ENCODE measurements at places on chromosomes 11 and 22.

- no peak for DNase-seq
Observed at GRCh38 chr11:4496557-4497248, 14.3 kb downstream of the OR52K1 start.

- DNase-seq: no peak
Observed at GRCh38 chr11:71095294-71095850, 157.0 kb downstream of the SHANK2 start.

DNA sequence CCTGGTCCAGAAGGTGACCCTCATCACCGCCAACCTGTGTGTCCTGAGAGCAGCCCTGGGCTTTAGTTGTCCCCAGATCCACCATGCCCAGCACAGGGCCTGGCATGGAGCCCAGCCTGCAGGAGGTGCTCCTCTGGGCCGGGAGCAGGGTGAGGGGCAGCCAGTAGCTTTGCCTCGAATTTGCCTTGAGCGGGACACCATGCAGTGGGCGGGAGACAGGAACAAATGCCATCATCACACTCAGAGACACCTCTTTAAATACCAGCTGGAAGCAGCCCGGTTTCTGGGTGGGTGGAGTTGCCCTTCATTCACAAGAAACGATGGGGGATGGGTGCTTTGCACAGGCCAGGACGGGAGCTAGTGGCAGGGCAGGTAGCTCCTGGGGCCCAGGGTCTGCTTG is 19.3 kb downstream of the FLRT1 start:
- DNase-seq: no peak

DNA sequence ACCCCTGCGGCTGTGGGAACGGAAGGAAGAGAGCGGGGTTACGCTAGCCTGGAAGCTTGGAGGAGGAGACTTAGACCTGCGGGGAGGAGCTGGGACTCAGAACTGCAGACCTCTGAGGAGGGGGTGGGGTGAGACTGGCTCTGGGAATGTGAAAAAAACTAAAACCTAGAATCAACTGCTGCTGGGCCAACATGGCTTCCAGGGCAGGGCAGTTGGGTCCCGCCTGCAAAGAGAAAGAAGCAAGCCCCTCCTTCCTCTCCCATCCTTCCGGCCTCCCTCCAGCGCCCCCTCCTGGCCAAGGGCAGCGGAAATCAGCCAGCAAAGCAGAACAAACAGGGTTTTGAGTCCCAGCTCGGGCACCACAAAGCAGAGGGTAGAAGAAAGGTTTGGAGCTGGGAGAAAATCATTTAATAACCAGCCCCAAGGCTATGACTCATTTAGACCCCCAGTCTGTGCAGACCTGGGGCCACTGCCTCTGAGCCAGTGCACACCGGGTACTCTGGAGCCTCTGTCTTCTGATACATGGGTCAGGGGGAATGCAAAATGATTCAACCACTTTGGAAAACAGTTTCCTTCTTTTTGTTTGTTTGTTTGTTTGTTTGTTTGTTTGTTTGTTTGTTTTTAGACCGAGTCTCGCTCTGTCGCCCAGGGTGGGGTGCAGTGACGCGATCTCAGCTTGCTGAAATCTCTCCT is 7.3 kb upstream of the NCF4 start:
- no peak for DNase-seq

DNA sequence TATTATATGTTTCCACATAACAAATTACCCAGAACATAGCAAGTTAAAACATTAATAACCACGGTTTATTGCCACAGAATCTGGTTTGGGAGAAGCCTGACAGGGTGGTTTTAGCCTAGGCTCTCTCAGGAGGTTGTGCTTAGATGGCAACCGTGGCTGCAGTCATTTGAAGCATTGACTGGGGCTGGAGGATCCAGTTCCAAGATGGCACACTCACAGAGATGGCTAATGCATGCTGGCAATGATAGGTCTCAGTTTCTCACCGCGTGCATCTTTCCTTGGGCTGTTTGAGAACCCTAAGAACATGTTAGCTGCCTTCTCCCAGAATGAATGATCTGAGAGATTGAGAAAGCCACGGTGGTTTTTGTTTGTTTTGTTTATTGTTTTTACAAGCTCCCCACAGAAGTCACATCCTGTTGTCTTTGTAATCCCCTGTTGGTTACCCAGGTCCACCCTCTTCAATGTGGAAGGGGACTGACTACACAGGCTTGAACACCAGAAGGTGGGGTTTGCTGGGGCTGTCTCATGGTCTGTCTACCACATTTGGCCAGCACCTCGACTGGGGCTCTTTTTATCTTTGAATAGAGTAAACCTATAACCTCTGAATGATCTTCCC is 36.6 kb upstream of the GRAMD1B start:
- no peak for DNase-seq

GRCh38 chr11:1260023-1260501 is 37.2 kb downstream of the MUC5B start:
- DNase-seq: no peak

- DNase-seq: no peak
Observed at GRCh38 chr22:19608003-19608690, 83.9 kb upstream of the CLDN5 start.

- no peak for DNase-seq
Observed at GRCh38 chr22:46233231-46233630, 16.9 kb downstream of the CDPF1 start.

DNA sequence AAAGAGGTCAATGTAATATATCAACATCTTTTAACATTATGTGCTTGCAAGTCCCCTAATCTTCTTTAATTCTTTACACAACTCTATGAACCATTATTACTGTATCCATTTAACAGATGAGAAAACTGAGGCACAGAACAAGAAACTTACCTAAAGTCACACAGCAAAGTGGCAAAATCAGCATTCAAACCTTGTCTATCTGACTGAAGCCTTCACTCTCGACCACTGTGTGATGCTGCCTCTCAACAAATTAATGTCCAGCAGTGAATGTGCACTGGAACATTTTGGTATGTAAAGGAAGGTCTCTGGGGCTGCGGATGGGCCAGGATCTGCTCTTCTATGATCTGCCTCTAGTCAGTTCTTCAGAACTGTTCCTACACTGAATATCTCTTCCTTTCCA is 42.1 kb downstream of the PRCP start:
- no peak for DNase-seq

DNA sequence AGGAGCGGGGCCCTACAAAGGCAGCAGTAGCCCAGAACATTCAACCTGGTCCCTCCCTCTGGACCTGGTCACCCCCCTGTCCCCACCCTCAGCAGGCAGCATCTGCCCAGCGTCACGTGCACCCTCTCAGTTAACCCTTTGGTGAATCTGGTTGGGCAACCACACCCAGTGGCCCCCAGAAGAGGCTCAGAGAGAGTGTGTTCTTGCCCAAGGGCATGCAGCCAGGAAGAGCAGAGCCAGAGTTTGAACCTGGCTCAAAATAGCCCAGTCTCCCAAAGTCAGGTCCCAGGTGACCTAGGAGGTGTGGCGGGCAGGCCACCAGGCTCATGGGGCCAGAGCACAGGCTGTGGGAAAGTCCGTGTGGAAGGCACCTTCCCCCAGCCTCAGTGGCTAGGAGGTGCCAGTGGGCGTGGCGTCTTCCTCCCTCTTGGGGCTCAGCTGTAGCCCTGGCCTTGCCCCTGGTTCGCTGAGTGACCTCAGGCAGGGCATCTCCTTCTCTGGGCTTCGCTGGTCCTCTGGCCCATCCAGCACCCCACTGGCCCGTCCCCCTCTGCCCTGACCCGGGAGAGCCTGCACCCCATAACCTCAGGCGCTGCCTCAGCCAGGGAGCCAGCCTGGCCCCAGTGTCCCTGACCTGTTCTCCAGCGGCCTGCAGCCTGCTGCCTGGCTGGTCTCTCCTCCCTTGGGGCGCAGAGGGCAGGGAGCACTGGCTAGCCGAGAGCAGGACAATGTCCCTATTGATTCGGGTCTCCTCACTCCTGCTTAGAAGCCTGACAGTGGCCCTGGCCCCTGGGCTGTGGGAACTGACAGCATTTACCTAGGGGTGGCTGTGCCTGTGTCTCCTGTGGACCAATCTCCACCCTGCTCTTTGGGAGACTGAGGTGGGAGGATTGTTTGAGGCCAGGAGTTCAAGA is 7.0 kb downstream of the ALDH3B1 start:
- no peak for DNase-seq

DNA sequence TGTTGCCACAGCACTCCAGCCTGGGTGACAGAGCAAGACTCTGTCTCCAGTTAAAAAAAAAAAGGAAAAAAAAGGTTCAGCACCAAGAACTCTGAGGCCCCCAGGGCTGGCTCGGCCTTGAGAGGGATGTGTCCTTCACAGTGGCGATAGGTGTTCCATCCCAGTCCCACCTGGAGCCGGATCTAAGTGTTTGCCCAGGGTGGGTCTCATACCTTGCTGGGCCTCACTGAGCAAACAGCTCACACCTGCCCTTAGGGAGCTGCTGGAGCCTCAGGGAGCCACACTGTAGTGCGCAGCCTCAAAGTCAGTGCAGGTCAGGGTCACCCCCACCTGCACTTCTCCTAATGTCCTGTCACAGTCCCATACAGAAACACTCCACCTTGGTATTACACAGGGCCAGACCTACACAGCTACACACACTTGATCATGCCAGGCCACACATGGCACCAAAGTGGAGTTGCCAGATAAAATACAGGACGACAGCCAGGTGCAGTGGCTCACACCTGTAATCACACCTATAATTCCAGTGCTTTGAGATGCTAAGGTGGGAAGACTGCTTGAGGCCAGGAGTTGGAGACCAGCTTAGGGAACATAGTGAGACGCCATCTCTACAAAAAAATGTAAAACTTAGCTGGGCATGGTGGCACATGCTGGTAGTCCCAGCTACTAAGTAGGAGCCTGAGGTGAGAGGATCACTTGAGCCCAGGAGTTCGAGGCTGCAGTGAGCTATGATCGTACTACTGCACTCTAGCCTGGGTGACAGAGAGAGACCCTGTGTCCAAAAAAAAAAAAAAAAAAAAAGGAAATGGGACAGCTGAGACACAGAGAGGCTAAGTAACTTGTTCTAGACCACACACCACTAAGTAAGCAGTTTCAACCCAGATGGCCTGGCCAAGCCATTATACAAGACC is 7.3 kb downstream of the STARD10 start:
- no peak for DNase-seq

GRCh38 chr22:28068826-28069225 is 149.8 kb upstream of the PITPNB start:
- no peak for DNase-seq

GRCh38 chr11:43871051-43871450 is 9.6 kb upstream of the ALKBH3 start:
- no peak for DNase-seq

DNA sequence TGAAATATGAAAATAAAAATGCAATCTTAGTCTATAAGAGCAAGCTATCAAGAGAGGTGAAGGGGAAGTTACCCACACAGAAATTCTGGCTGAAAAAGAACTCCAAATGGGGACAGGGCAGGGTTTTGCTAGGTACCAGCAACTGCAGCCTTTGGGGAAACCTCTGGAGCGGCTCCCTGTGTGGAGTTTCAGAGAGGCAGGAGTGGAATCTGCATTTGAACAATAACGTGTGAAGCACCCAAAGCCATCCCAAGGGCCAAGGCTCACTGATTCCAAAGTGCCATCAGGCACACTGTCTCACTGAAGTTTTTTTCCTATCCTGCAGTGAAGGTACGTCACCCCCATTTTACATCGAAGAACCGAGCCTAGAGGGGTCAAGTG is 87.8 kb downstream of the KCNC1 start:
- DNase-seq: no peak

- DNase-seq: peak; percentile 83
Observed at GRCh38 chr22:24894220-24894975, 52.1 kb downstream of the LHFPL7 start.

DNA sequence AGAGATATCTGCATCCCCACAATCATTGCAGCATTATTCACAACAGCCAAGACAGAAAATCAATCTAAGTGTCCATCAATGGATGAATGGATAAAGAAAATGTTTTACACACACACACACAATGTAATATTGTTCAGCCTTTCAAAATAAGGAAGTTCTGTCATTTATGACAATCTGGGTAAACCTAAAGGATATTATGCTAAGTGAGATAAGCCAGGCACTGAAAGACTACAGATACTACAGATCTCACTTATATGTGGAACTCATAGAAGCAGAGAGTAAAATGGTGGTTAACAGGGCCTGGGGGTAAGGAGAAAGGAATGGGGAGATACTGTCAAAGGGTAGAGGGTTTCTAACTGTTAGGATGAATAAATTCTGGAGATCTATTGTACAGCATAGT is 36.0 kb upstream of the EED start:
- DNase-seq: no peak

GRCh38 chr22:42001121-42001520 is 2.5 kb downstream of the WBP2NL start:
- DNase-seq: peak; percentile 24

GRCh38 chr11:35419184-35419829 is at the start of gene SLC1A2:
TSS of gene SLC1A2 (minus strand) at chr11:35419558. CDS start at chr11:35418966, 592 bp downstream.
- no peak for DNase-seq

- DNase-seq: no peak
Observed at GRCh38 chr11:62104816-62105653, 18.8 kb upstream of the INCENP start.

Data from foreskin keratinocyte (primary cell).